Trophoblast cell (in vitro differentiated cells and primary cell): ENCODE measurements at places on chromosomes 13 and 19.

DNA sequence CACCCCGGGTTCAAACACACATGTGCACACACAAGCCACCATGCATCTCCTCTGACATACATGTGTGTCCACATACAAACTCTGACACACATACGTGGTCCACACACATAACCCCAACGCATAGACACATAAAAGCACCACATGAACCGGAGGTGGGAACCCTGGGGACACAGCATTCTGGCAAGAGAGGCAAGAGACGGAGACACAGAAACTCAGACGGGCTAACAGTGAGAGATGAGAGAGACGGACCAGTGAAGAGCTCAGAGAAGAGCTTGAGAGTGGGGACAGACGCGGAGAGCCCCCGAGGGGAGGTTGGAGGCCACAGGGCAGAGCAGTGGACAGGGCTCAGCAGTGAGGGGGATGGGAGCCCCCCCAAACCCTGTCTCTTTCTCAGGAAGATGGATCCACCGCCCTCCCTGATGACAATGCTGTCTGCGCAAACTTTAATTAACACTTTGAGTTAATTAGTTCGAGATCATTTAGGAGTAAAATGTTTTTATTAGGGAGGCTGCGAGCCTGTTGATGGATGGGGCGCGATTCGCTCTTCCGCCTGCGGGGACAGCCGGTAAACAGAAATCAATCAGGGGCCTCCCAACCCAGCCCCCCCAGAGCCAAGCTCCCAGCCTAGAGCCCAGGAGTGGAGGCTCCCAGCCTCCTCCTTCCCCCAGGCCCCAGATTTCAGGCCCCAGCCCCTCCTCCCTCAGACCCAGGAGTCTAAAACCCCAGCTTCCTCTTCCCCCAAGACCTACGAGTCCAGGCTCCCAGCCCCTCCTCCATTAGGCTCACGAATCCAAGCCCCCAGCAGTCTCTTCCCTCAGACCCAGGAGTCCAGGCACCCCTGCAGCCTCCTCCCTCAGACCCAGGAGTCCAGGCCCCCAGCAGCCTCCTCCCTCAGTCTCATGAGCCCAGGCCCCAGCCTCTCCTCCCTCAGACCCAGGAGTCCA, 9.5 kb upstream of the ERFL start:
- DNase-seq: no peak

DNA sequence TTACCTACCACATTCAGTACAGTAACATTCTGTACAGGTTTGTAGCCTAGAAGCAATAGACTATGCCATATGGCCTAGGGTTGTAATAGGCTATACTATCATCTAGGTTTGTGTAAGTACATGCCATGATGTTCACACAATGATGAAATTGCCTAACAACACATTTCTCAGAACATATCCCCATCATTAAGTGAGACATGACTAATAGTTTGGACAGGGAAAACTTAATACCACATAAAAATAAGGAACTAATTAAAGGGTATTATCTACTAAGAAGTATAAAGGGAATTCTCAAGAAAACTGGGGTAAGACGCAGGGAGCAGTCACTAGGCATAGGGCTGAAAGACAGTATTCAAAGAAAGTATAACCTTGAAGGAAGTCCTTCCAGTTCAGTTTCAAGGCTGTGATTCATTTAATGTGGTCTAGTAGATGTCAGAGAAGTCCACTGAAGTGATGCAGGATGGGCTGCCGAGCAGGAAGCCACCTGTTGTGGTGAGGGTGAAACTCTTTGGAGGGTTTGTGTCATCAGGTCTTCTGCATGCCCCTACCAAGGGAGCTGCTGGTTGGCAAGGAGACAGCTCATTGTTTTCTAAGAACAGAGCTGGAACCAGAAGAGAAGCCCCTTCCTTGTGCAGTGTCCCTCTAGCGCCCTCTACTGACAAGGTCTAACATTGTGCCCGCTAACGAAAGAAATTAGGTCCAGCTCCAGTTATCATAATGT, 122.9 kb downstream of the OLFM4 start:
- DNase-seq: peak; percentile 68

DNA sequence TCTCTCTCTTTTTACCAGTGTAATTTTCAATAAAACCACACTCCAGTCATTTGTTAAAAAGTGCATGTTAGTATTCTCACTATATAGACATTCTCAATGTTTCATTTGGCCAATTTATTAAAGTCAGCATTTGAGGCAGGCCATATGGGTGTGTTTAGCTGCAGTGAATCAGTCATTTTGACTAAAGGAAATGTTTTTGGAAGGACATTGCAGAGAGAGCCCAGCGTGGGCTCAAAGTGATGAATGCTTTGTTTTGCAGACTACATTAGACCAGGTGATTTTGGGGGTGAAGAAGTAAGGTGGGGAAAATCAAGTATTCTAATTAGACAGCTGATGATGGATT, 116.7 kb downstream of the POSTN start:
- DNase-seq: no peak

DNA sequence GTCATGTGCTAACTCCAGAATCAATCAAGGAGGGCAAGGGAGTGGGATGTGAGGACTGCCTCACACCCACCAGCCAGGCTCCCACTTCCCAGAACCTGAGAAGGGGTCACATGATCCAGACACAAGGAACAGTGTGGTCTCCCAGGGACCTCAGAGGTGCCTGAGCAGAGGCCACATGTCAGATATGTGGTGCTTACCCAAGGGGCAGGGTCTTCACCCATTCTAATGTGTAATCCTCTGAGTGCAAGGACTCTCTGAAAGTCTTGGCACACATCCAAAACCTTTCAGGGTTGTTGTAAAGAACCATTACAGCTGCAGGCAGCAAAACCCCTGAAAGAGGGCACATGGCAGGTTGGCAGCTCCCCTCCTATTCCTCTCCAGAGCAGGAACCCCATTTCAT, 656.6 kb downstream of the UQCRFS1 start:
- no peak for DNase-seq

DNA sequence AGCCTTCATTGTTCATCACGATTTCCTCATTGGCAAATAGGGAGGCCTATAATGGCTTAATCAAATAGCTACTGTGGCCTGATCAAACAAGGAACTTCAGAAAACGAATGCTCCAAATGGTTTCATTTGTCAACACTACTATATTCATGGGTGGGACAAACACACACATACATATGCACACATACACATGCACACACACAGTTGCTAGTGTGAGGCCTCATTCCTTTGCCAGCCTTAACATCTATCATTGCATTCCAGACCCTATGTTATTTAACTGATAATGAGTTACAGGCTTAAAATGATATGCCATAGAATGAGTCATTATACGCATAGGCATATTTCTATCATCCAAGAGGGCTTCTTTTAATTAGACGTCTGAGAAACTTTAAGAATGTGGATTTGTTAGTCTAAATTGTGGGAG, 140.2 kb downstream of the KLF5 start:
- no peak for DNase-seq

GRCh38 chr19:10797078-10797477, 38.9 kb downstream of the TMED1 start:
- DNase-seq: no peak

DNA sequence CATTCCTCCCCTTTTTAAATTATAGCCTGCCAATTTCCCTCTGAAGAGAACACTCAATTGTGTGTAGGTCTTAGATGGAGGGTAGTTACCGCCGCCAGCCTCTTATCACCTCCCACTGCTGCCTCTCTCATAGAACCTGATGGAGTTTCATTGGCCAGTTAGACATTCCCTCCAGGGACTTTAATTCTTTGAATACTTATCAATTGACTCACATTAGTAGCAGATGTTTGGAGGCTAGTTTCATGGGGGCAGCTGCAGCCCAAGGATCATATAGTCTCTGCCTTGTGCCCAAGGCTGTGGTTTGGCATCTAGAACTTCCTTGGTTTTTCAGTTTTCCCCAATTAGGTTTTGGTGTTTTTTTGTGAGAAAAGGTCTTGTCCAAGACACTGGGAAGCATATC, 318.9 kb upstream of the HTR2A start:
- DNase-seq: peak; percentile 91

- peak; percentile 41 for DNase-seq
Observed at GRCh38 chr19:40719414-40719894, 2.5 kb downstream of the ITPKC start.

DNA sequence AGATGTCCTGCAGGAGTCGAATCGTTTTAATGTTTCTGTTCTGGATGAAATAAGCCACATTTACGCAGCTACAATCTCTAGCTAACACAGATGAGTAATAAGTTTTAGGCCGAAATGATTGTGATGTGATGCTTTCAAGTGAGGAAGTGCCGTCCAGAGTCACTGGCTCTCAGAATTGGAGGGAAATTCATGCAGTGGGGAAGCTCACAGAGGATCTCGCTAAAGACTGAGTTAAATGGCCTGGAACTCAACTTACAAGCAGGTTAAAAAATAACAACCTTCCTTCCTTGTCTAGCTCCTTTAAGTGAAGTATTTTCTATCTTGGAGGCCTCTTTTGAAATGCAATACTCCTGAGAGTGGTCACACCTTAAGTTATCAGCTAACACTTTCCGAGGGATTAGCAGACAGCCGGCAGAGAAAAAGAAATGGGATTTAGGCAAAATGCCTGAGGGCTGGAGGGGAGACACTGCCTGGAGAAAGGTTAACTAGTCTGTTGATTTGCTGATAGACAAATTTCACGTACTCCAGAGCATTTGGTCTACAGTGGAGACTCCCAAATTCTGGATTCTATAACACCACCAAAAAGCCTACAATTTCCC, 74.2 kb downstream of the IRS2 start:
- DNase-seq: no peak

DNA sequence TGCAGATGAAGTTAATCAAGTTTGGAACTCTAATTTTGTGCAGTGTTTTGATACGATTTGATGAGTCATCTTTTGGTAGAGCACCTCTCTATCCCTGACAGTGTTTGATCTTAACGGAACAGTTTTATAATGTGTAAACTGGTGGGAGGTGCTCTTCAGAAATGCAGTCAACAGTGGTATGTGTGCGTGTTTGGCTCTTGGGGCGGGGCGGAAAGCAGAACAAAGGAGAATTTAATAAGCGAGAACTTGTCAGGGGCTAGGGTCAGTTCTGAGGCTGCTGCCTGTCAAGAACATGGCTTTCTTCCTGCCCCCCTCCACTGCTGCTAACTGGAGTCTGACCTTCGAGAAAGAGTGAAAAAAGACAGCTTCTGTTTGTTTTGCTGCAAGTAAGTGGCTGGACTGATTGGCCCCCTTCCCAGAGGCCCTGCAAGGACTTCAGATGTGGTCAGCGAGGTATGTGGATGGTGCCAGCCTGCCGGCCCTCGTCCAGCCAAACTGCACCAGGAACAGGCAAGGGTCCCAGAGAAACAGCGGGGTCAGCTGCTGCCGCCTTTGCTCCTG, 40.8 kb downstream of the BBC3 start:
- DNase-seq: no peak

- DNase-seq: no peak
Observed at GRCh38 chr13:30128591-30128990, 178.8 kb downstream of the KATNAL1 start.

- DNase-seq: no peak
Observed at GRCh38 chr19:38287604-38288003, 16.4 kb upstream of the C19orf33 start.

- DNase-seq: no peak
Observed at GRCh38 chr19:15544283-15544682, 36.0 kb downstream of the CYP4F22 start.

- no peak for DNase-seq
Observed at GRCh38 chr13:46320821-46321220, 66.2 kb downstream of the RUBCNL start.

GRCh38 chr19:13151605-13152355, 1.6 kb downstream of the IER2 start:
- peak; percentile 97 for DNase-seq

GRCh38 chr19:42634409-42635232, 39.9 kb upstream of the CEACAM8 start:
- DNase-seq: peak; percentile 74

DNA sequence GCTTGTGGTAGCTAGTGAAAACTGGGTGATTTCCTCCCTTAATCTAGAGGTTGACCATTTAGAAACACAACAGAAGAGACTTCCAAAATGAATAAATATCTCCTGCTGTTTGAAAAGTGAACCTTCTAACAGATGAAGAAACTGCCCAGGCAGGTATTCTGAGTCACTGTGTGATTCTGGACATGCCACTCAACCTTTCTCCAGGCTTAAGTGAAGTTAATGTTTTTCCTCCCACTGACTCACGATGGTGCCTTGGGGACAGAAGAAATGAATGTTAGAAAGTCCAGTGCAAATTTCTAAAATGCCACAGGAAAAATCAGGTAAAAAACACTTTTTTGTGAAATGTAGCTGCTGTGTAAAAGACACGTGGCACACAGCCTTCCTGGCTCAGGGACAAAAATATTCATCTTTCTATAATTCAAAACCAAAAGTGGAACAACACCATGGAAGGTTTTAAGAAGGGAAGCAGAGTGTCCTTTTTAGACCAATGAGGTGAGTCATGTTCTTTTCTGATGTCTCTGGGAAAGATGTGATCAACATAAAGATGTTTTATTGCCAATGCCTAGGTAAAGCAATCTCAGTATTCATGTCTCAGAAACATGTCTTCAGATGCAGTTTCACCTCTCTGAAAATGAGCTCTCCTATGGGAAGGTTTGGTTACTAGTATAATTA, 9.1 kb downstream of the UBE2L5 start:
- DNase-seq: peak; percentile 92

GRCh38 chr13:110446575-110446890, 115.0 kb downstream of the RAB20 start:
- no peak for DNase-seq

- no peak for DNase-seq
Observed at GRCh38 chr13:46179491-46179908, 2.5 kb downstream of the LCP1 start.

GRCh38 chr19:16135430-16136127, 7.9 kb upstream of the HSH2D start:
- DNase-seq: no peak

- no peak for DNase-seq
Observed at GRCh38 chr13:24128112-24128511, 32.4 kb upstream of the SPATA13 start.

DNA sequence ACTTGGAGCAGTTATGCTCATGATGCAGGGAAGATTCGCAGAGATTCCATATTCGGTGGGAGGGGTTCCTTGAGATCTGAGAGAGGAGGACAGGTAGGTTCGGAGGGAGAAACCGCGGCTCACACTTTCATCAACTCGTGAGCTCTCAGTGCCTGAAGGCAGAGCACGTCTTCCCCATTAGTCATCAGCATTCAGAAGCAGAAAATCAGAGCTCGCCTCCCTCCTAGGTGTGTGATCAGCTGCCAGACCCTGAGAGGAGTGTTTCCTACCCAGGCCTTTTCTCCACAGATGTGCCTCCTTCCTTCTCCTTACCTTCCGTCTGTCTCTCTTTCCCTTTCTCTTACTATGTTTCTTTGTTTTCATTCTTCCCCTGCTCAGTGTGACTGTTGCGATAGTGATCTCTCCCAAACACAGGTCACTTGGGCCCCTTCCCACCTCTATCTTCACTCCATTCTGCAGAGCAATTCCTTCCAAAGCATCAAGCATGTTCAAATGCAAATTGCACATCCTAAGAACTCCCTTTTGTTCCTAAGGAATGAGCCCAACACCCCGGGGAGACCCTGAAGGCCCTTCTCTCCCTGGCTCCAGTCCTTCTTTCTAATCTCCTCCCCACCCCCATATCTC, 389.5 kb downstream of the UQCRFS1 start:
- peak; percentile 68 for DNase-seq

GRCh38 chr13:20738616-20739015, 35.1 kb downstream of the IL17D start:
- DNase-seq: no peak

- peak; percentile 61 for DNase-seq
Observed at GRCh38 chr19:1513499-1514294, 878 bp upstream of the ADAMTSL5 start.

- DNase-seq: no peak
Observed at GRCh38 chr13:36552334-36552733, 120.0 kb downstream of the CCNA1 start.

GRCh38 chr13:113145911-113146598, 12.4 kb upstream of the PROZ start:
- no peak for DNase-seq

GRCh38 chr13:76913898-76914297, 27.7 kb upstream of the KCTD12 start:
- no peak for DNase-seq
